ENCODE measurements at places on chromosomes 2 and 18.
A peak's percentile ranks its signal among the peaks of the same experiment; 100 is the strongest.

DNA sequence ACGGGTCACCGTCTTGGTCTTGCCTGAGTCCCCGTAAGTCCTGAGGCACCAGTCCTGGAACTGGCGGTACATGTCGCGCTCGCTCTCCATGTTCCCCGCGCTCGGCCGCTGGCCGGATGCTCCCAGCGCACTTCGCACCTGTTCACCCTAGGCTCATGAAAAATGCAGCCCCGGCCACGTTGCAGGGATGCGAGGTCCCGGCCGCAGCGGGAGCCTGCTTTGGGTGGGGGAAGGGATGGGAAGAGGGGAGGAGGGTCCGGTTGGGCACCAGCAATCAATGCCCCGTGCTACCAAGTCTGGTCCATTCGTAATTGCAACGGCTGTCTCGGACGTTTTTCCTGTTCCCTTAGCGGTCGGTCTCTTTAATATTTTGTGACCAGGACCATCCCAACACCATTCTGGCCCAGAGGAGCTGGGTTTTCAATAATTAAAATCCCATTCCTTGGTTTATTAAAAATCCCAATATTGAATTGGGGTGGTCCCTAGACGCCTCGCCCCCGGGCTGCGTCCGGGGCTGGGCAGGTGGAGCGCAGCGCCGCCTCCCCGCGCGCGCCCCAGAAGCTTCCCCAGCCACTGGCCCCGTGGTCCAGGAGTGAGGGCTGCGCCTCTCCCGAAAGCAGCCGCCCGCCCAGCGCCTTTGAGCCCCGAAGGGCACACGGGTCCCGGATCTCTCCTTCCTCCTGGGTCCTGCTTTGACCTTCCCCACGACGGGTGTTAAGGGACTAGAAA, 1.4 kb downstream of the NOL4 start:
- peak; percentile 73 for DNase-seq

DNA sequence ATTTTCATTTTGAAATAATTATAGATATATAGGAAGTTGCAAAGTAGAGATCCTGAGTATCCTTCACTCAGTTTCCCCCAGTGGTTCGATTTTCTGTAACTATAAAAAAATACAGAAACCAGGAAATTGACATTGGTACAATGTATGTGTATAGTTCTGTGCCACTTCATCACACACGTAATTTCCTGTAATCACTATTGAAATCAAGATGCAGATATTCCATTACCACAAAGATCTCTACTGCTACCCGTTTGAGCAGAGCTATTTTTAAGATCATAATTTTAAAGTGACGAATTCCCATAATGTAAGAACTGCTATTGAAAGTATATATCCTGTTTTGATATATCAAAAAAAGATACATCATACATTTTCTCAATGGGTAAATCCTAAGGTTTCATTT, 142.3 kb downstream of the BABAM2 start:
- DNase-seq: no peak

GRCh38 chr2:218569038-218569431, 396 bp downstream of the CNOT9 start:
- DNase-seq: no peak

DNA sequence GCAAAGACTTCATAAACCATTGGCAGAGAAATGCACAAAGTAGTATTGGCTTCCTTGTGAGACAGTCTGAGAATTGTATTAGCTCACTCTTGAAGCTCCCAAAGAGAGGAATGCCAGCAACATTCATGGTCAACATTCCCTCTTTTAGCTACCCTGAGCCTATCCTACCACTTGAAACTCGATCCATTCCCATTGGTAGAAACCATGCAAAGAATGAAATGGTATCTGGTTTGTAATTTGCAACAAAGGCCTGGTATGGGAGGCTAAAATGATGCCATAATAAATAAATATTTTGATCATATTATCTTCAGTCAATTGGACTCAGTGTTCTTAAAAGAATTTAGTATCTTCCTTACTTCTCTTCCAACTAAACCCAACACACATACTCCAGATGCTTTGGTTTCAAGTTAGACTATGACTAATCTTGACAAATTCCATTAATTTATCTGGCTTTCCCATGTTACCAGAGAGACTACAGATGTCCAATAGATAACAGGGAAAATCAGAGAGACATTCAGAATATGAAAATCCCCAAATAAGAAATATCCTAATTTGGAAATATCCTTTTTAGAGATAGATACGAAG, 102.9 kb downstream of the DHRS9 start:
- no peak for DNase-seq

DNA sequence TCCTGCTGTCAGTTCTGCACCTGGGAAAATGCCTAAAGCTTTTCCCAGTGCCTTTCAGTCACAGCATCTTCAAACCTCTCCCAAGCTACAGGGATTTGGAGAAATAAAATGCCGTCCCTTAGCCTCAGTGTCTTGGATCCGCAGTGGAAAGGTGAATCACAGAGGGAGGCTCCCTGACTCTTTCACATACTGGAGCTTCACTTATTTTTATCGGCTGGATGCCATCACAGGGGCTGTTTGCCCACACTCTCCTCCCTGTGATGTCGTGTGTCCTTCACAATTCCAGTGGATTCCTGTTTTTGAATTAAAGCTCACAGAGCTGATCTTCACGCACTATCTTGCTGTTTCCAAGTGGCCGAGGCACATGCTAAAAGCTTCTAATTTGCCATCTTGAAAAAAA, 1303.1 kb upstream of the DDX18 start:
- no peak for DNase-seq

- no peak for DNase-seq
Measured at GRCh38 chr2:162241571-162241970, 1.7 kb downstream of the FAP start.

DNA sequence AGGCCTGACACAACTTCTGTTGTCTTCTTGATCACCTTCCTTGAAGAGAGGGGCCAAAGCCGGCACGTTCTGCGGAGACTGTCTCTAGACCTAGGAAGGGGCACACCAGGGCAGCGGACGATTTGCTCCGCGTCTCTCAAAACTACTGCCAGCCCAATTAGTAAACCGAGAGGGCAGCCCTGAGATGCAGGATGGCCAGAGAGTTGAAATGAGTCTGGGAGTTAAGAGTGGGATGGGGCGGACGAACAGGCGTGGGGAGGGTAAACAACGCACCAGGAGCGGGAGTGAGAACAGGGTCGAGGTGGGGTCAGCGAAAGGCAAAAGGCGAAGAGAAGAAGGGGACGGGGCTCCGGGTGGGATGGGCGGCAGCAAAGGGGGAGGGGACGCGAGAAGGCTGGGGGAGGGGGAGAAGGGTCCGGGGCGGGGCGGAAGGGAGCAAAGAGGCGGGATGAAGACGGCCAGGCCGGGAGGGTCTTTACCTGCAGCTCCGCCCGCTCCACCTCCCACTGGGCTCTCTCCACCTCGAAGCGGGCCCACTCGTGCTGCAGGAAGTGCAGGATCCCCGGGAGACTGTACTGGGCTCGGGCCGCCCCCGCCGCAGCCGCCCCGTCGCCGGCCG, 476 bp downstream of the STRN start:
- DNase-seq: no peak
